ENCODE measurements at places on chromosomes 13 and 19.

DNA sequence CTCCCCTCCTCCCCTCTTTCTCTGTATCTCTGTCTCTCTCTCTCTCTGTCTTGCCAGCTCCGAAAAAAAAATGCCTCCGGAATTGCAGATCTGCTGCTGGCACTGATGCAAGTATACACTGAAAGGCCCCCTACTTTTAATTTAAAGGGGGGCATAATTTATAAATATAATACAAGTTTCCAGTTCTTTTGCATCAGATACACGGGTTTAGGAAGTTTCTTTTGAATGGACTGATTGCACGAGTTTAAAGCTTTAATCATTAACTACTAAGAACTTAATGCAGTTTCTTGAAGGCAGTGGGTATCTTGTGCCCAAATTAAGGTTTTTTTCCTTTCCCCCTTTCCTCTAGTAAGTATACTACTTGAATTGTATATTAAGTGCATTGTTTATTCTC is 1.4 kb downstream of the FGF9 start:
- ATAC-seq = no peak

DNA sequence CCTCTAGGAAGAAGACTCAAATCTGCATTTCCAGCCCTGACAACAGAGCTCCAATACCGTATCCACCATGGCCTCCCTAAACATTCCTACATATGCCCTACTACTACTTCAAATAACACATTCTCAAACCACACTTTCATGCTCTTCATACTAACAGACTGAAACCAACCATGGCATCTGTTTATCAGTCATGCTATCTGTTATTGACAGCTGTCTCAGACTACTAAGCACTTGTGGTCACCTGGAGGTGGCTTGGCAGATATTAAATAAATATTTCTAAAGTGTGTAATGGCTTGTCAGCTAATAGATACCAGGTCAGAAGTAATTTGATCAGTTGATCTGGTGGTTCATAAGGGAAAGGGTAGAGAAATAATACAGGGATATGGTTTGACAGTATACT is 489.1 kb downstream of the DIAPH3 start:
- no peak for ATAC-seq

DNA sequence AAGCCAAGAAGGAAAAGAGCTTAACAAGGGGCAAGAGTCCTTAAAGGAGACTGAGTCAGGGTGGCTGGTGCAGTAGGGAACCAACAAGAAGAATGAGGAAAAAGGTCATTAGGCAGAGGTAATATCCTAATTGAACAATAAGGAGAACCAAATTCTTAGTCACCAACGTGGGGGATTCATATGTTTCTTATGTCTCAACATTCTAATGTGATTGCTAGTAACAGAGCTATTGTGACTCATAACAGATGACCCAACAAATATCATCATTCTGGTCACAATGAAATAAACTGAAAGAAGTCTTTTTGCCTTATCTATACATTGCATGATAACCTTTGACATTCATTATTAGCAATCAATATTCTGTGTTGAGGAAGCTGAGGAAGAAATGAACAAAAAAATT is 101.6 kb downstream of the RAP2A start:
- ATAC-seq = no peak

DNA sequence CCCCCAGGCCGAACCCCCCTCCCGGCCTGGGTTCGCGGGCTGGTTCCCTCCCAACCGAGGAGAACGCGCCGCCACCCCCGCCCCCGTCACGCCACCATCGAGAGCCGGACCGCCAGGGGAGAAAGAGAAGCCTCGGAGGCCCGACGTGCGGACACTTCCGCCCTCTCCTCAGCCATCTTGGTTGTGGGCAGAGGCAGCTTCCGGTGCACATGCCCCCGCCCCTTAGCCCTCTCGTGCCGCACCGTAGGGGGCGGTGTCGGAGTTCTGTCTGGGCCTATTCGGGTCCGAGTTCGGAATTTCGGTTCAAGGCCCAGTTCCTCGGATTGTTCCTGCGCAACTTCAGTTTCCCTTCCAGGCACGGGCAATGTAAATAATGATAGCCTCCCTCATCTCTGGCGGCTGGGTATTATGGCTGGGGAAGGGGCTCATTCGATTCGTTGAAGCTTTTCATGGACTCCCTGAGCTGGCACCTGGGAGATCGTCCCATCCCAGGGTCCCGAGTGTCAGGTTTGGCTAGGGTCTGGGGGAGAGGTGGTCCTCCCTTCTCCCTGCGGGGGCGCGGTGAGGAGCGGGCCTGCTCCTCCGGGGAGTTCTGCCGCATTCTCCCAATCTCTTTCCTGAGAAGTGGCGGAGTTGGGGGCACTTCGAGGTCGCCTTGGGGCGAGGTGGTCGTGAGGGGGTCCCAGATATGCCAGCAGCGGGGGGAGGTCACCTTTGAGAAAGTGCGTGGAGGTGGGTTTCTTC is at the start of the genes IER2 and STX10:
Gene IER2 (plus strand): TSS at position 225 of the 744 bp plus-strand sequence. CDS start 2,776 bp downstream, outside the sequence.
Gene STX10 (minus strand): TSS at position 189 of the 744 bp plus-strand sequence. CDS start 202 bp downstream, outside the sequence.
- peak; percentile 66 for ATAC-seq

DNA sequence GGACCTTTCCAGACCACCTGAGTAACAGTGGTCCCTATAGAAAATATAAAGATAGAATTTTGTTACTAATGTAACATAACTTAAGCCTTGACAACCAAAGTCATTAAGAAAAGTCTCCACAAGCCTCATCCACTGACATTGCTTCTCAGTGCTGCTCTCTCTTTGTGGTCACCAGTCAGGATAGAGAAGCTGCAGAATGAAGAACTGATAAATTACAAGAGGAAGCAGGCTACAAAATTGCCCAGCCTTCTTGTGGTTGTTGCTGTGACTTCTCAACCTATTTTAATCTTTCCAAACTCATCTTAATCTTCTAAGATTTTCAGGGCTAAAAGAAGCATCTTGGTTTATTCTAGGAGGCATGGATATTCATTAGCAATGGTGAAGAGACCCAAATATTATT is 343.8 kb downstream of the MZT1 start:
- ATAC-seq = no peak

- ATAC-seq = no peak
Observed at GRCh38 chr13:110559986-110560385, 1.5 kb downstream of the RAB20 start.

DNA sequence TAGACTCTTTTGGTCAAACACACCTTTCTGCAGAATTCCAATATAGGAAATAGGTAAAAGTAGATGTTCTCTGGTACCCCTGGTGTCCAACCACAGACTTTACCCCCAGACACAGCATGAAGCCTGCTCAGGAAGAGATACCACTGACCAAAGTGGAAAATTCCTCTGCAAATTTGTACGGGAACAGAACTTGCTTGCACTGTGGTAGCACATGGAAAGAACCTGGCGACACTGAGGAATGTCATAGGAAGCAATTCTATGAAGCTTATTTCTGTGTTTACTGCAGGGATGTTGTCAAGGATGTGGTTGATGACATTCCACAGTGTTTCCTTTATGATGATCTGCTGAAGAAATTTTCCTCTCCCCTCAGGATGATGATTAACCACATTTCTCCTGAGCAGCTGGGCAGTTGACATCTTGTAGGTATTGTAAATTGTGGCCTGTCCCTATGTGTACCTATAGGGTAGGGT is 48.9 kb upstream of the TNFSF11 start:
- ATAC-seq = no peak

DNA sequence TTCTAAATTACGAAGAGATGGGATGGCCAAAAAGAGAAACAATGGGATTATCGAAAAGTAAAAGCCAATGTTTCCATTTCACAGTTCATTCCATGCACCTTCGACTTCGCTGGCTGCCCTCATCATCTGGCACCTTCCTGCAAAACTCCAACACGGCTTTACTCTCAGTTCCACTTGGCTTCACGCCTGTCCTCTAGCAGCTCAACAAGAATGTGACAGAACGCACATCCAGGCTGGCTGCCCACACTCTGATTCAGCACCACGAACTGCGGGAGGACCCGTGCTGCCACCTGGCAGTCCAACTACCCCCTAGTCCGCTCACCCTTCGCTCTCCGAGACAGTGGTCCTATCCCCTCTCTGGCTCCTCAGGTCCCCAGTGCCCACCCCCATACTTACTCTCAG is 11.7 kb downstream of the ATP7B start:
- ATAC-seq = no peak

GRCh38 chr13:106183410-106184065 is 351.9 kb downstream of the EFNB2 start:
- no peak for ATAC-seq

- ATAC-seq = no peak
Observed at GRCh38 chr19:45172173-45172572, 5.9 kb downstream of the TRAPPC6A start.

DNA sequence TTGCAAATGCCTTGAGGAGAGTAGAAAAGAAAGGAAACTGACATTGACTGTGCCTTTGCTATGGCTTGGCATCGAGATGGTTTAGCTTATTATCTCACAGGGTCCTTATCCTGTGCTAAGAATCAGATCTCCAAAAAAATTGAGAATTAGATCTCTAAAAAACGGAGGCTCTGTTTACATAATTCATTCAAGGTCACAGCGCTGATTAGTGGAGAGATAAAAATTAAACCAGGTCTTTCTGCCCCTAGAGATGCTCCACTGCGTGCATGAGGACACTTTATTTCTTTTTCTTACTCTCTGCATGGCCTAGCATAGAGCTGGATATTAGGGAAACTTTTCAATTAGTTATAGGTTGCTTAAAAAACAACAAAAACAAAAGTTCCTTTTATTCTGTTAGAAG is 17.3 kb downstream of the LRCH1 start:
- no peak for ATAC-seq

DNA sequence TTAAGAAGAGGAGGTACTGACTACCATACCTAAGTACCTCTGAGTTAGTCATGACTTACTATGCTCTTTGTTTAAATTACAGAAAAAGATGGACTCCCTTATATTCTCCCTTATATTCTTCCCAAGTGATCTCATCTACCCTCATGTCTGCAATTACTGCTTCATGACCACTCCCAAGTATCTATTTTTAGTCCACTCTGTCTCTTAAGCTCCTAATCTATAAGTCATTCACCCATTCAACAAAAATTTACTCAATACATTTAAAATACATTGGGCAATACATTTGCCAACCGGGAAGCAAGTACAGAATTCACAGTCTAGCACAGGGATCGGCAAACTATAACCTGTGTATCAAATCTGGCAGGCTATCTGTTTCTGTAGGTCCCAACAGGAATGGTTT is 42.6 kb downstream of the KPNA3 start:
- no peak for ATAC-seq

- ATAC-seq = no peak
Observed at GRCh38 chr19:46406976-46407375, 6.4 kb downstream of the CCDC8 start.

DNA sequence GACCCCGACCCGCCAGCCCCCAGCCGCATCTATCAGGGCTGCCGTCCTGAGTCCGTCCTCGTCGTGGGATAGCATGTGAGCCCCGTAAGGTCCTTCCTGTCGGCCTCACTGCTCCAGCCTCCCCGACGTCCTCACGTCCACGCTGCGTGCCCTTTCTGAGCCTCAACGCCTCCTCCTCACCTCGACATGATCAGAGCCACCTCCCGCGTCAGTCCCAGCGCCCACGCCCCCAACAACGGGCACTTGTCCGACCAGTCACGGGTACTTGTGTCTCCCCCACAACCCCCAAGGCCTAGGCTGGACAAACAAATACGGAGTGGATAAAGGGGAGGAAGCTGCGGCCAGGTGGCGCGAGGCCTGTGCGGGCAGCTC is 665 bp downstream of the ZNF497 start:
- ATAC-seq = peak; percentile 45

GRCh38 chr13:77177646-77178045 is 149.2 kb downstream of the MYCBP2 start:
- no peak for ATAC-seq

- ATAC-seq = no peak
Observed at GRCh38 chr13:55439450-55439849, 1701.3 kb upstream of the PRR20A start.

DNA sequence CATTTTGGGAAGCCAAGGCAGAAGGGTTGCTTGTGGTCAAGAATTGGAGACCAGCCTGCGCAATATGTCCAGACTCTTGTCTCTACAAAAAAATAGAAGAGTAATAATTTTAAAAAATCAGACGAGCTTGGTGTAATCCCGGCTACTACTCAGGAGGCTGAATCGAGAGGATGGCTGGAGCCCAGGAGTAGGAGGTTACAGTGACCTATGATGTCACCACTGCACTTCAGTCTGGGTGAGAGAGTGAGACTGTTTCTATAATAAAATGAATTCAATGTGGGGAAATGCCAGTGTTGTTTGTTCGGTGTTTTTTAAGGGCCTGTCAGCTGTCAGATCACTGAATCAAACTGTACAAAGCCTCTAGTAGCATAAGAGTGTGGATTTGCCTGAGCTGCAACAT is 1.2 kb upstream of the FBXL3 start:
- no peak for ATAC-seq

GRCh38 chr19:52212572-52213255 is 22.9 kb downstream of the PPP2R1A start:
- no peak for ATAC-seq

DNA sequence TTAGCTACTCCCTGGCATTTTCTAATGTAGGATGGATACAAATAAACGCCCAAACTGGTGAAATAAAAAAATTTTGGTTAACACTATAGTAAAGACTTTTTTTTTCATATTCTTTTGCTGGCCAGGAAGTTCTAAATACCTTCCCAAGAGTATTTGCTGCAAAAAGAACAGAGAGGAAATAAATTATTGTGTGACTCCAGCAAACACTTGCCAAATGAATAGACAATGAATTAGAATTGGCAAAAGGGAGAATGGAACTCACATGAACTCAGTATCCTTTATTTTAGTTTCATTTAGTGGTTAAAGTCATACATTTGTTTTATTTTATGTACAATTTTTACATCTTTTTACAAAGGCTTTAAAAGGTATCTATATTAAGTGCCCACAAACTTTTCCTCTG is 58.1 kb downstream of the LACC1 start:
- no peak for ATAC-seq

GRCh38 chr19:45641274-45642105 is 2.3 kb upstream of the EML2 start:
- ATAC-seq = no peak

DNA sequence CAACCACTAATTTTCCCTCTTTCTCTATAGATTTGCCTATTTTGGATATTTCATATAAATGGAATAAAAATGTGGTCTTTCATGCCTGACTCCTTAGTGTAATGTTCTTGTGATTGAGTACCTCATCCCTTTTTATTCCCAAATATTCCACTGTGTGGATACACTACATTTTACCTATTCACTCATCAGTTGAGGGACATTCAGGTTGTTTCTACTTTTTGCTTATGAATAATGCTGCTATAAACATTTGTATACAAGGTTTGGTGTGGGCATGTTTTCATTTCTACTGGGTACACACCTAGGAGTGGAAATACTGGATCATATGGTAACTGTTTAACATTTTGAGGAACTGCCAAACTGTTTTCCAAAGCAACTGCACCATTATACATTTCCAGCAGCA is 5.1 kb upstream of the WBP4 start:
- ATAC-seq = no peak

- ATAC-seq = no peak
Observed at GRCh38 chr13:57036290-57036689, 104.4 kb upstream of the PRR20A start.

GRCh38 chr19:2982983-2983350 is 5.6 kb downstream of the TLE6 start:
- peak; percentile 78 for ATAC-seq

GRCh38 chr13:74128156-74128767 is 5.9 kb downstream of the KLF12 start:
- ATAC-seq = peak; percentile 20

- ATAC-seq = peak; percentile 80
Observed at GRCh38 chr13:84192125-84192524, 309.9 kb upstream of the SLITRK1 start.

- ATAC-seq = no peak
Observed at GRCh38 chr19:48953141-48953540, 1.5 kb upstream of the BAX start.
